ENCODE measurements at places on chromosomes 3 and 15.

- no peak for DNase-seq
These were observed 135.3 kb downstream of the FMN1 start for GRCh38 chr15:33059184-33059583.

DNA sequence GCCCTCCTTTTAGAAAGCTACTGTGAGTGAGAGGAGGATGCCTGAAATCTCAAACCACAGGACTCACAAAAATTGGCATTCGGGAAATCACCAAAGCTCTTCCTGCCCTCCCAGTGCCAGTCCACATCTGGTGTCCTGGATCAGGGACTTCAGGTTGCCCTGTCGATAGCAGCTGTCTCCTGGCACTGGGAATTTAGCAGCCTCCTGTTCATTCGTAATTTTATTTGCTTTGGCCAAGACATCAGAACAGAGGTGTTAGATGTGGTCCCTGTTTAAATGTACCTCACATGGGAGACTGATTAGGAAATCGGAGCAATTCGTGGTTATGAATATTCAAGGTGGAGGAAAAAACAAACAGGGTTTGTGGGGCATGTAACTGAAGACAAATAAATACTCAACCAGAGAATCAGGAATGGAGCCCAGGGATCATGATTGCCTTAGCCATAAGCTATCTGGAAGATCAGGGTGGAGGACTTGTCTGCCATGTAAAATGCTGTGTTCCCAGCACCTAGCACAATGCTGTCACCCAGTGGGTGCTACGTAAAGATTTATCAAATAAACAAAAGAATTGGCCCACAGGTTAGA is 265.2 kb upstream of the PROK2 start:
- DNase-seq, result no peak

DNA sequence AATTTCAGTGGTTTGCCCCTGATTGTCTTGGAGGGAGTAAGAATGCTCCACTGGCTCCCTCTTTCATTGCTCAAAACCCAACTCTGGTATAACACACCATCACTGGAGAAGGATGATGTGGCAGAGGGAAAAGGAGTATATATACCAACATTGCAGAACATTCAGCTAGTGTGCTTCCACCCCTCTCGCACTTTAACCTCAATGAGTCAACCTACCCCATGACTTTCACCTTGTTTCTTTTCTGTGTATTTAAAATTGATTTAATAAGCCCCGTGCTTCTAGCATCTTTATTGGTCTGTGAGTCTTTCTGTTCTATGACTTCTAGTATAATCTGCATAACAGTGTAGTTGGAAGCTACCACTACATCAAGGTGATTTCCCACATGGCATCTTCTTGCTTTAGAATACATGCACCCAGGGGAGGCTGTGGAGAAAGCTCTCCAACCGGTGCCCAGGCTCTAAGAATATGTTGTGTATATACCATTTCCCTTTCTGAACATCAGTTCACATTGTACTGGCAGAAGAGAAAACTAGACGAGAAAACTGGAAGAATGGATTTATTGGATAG is 595.1 kb upstream of the TGFBR2 start:
- no peak for DNase-seq

- no peak for DNase-seq
These were observed 180.2 kb downstream of the SEMA6D start for GRCh38 chr15:47897525-47897924.

DNA sequence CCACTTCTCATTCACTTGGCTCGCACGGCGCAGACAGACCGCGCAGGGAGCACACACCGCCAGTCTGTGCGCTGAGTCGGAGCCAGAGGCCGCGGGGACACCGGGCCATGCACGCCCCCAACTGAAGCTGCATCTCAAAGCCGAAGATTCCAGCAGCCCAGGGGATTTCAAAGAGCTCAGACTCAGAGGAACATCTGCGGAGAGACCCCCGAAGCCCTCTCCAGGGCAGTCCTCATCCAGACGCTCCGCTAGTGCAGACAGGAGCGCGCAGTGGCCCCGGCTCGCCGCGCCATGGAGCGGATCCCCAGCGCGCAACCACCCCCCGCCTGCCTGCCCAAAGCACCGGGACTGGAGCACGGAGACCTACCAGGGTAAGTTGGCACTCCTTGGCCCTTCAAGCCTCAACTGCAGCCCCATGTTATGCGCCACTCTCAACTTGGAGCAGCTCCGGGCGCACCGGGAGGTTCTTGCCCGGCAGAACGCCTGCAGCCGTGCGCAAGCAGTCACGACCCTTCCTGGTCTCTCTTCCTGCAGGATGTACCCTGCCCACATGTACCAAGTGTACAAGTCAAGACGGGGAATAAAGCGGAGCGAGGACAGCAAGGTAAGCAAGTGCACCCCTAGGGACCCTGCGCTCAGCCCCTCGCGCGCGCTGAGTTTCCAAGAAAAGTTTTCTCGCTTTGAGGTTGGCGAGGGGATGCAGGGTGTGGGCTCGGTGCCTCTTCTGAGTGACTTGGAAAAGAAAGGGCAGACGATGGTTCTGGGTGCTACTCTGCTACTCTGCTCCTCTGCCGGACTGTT is at the start of gene BHLHE40:
TSS of gene BHLHE40 (plus strand) at position 10 of the 801 bp plus-strand sequence. CDS start at position 292, 282 bp downstream.
- no peak for DNase-seq

- DNase-seq, result no peak
These were observed 481.7 kb downstream of the ZPLD1 start for GRCh38 chr3:102916532-102916931.

GRCh38 chr15:68360721-68361120 is 71.2 kb downstream of the ITGA11 start:
- DNase-seq, result no peak

GRCh38 chr15:40282869-40283614 is at the start of gene ANKRD63:
Gene ANKRD63 (minus strand): TSS chr15:40283064. CDS start chr15:40282586, 478 bp downstream.
- DNase-seq, result no peak

- no peak for DNase-seq
These were observed 201.3 kb upstream of the ZBTB20 start for GRCh38 chr3:115348412-115348811.

DNA sequence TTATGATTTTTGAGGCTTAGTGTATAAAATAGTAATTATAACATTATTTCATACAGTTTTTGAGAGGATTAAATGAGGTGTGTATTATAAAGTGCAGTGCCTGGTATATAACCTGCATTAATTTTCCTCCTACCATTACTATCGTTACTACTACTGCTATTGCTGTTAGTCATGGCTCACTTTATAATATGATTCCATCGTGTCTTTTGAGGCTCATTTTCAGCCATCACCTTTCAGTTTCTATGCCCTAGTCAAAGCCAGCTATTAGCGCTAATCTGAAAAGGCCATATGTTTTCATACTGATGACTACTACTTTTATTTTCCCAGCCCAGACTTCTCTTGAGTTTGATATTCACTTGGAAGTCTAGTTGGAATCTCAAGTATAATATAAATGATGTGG is 5.5 kb downstream of the MEF2A start:
- DNase-seq, result no peak

DNA sequence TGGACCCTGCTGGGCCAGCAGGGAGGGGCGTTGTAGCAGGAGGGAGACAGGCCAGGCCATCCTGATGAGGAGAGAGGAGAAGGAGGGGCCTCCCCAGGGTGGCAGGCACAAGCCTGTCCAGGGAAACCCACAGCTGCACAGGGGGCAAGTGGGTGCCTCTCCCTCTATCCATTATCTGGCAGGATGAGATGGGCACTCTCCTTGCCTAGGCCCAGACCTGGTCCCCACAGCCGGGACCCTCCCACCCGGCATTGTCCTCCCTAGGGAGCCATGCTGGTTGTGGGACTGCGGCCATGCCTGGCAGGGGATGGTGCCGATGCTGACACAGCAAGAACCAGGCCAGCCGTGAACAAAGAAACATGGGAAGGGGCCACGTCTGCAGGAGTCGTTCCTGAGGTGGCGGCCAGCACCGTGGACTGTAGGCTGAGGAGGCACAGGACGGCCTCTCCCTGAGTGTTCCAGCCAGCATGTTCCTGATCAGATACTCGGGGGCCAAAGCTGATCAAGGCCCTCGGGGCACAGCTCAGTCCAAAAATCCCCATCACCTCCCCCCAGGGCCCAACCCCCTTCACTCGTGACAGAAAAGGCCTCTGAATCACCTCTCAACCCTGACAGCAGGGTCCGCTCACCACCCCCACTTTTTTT is 19.2 kb upstream of the CYP11A1 start:
- no peak for DNase-seq

- no peak for DNase-seq
These were observed 36.1 kb upstream of the ARHGEF26 start for GRCh38 chr3:154085071-154085470.

GRCh38 chr3:156617145-156617544 is 57.2 kb upstream of the TIPARP start:
- DNase-seq, result no peak

- no peak for DNase-seq
These were observed 77.4 kb downstream of the CHCHD6 start for GRCh38 chr3:126781406-126781805.

DNA sequence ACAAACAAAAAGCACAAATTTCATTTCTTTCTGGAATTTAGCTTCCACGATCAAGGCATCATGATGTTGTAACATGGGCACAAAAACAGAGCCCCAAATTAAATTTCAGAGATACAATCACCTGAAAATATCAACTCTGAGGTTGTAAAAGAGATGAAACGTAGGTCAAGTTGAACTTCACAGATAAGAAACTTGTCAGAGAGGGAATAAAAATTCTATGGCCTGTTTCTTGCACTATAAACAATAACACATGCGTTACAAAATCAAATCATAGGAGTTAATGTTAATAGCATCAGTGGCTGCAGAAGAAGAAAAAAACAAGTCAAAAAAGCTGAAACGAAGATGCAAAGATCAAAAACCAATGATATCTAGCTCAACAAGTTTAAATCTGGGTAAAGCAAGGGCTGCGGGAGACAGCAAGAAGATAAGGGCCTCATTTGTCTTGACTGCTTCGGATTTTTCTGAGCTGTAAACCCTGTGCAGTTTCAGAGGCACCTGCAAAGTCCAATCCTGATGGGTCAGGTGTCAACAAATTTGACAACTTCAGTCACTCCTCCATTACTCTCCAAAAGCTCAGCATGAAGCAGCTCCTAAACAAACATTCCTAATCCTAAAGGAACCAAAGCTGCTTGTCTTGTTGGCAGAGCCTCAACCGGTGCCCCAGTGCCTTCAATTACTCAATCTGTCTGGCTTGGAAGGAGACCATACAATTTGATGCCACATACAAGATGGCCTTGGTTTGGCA is 219.8 kb downstream of the STT3B start:
- no peak for DNase-seq

DNA sequence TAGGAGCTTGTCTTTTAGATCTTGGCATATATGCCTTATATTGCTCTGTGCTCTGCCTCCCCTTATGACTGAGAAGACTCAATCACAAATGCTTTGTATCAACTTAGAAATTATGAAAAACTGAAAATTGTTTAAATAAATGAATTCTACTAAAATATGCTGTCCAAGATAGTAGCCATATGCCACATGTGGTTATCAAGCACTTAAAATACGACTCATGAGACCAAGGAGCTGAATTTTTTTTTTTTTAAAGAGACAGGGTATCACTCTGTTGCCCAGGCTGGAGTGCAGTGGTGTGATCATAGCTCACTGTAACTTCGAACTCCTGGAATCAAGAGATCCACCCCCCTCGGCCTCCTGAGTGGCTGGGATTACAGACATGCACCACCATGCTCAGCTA is 118.3 kb downstream of the RFTN1 start:
- no peak for DNase-seq

DNA sequence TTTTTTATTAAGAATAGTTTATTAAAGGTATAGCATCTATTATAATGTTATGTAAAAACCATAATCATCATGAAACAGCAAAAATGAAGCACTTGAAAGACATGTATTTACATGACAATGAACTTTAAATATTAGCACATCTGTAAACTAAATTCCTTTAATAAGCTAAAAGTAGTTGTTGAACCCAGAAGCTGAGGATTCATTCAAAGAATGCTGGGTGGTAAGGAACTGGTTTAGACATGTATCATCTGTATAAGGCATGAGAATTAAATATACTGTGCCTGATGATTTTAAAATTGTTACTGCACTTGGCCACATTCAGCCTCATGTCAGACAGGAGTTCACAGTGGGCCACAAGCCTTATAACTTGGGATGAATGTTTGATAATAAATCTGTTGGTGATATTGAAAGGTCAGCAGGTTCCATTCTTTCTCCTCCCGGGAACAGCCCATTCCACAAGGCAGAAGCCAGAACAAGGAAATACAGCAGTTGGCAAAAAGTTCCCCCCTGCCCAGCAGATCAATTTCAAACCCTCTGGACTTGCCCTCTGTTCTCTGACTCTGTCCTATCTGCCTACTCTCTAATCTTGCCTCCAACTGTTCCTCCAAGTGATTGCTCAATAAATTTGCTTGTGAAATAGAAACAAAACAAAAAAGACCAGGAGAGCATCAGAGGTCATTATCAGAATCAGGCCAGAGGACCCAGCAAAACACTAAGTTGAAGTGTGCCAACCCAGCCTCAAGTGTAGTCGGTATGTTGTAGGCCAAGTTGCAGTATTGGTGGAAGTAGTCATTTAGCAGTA is 49.8 kb upstream of the TEX264 start:
- DNase-seq, result no peak

- no peak for DNase-seq
These were observed 124.1 kb downstream of the RASA2 start for GRCh38 chr3:141610939-141611338.

DNA sequence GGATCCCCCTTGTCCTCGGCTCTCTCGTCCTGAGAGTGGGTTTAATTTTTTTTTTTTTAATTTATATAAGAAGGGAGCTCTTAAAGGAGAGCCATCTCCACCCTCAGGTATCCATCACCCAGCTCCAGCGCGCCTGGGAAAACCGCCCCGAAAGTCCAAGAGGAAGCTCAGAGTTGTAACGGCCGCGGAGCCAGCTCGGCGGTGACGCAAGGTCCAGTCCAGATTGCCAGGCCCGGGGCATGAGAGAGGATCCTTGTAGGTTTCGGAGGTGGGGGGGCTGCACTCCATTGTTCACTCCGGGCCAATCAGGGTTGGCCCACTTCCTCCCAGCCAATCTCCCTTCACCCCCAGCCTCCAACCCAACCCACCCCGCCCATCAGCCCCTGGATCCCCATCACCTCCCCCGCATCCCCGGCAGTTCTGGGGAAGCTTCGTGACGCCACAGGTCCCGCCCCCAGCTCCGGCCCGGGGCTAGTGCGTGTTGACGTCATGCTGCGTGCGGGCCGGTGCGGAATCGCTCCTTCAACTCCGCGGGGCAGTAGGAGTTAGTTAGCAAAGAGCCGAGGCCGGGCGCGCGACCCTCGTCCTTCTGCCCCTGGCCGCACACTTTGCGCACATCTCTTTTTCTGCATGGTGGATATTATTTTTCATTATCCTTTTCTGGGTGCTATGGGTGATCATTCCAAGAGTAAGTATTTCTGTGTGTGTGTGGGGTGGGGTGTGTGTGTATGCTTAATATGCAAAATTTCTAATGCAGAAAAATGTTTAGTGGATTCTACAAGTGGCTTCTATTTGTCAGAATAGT is at the start of gene ISL2:
TSS of gene ISL2 (plus strand) at position 520 of the 805 bp plus-strand sequence. CDS start at position 631, 111 bp downstream.
- no peak for DNase-seq

GRCh38 chr3:57038466-57039164 is 21.8 kb upstream of the SPATA12 start:
- DNase-seq, result no peak
